Thoracic aorta (tissue), 2 donors: ENCODE measurements at places on chromosomes 5 and 9.

DNA sequence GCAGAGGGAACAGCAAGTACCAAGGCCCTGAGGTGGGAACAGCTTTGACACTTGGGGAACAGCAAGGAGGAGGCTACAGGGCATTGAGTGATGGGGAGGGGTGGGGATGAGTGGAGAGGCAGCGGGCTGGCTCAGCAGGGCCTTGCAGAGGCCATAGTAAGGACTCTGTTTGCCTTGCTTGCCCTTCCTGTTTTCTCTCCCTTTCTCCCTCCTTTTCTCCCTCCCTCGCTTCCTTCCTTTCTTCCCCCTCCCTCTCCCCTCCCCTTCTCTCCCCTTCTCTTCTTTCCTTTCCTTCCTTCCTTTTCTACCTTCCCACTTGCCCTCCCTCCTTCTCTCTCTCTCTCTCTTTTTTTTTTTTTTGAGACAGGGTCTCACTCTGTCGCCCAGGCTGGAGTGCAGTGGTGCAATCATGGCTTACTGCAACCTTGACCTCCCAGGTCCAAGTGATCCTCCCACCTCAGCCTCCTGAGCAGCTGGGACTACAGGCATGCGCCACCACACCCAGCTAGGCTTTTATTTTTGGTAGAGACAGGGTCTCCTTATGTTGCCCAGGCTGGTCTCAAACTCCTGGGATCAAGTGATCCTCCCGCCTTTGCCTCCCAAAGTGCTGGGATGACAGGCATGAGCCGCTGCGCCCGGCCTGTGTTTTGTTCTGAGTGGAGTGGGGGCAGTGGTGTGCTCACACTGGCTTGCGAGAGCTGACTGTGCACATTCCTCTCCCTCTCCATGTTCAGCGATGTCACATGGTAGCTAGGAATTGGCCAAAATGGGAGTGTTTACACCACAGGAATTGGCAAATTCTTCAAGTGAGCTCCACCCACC lies 17.1 kb downstream of the IER5L start:
- H3K36me3 ChIP-seq = no peaks in the 10 kb centered on the region
- DNase-seq = no peak
- no peaks in the 10 kb centered on the region for H3K27me3 ChIP-seq
- H3K27ac ChIP-seq = no peak overlapping the region
- H3K4me3 ChIP-seq = no peak overlapping the region
- H3K4me1 ChIP-seq = no peaks in the 10 kb centered on the region

DNA sequence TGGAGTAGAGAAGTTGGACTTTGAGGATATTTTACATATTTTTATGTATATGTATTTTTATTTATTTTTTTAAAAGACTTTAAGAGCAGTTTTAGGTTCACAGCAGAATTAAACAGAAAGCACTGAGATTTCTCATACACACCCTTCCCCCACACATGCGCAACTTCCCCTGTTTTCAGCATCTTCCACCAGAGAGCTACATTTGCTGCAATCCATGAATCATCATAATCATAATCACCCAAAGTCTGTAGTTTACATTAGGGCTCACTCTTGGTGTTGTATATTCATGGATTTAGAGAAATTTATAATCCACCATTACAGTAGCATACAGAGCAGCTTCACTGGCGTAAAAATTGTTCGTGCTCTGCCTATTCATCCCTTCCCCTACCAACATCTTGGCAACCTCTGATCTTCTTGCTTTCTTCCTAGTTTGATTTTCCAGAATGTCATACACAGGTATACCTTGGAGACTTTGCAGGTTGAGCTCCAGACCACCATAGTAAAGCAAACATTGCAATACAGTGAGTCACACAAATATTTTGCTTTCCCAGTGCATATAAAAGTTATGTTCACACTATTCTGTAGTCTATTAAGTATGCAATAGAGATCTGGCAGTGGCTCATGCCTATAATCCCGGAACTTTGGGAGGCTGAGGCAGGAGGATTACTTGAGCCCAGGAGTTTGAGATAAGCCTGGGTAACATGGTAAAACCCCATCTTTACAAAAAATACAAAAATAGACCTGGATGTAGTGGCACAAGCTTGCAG lies 9.6 kb upstream of the CCDC171 start:
- DNase-seq = no peak
- H3K4me1 ChIP-seq = no peaks in the 10 kb centered on the region
- H3K27ac ChIP-seq = no peak overlapping the region
- no peaks in the 10 kb centered on the region for H3K36me3 ChIP-seq

GRCh38 chr5:14385019-14385418 lies 196.6 kb upstream of the OTULINL start:
- H3K4me1 ChIP-seq = no peaks in the 10 kb centered on the region
- H3K4me3 ChIP-seq = no peak overlapping the region
- peaks cover 53% of the 10 kb centered on the region for H3K36me3 ChIP-seq
- no peaks in the 10 kb centered on the region for H3K27me3 ChIP-seq
- no peak for DNase-seq
- no peak overlapping the region for H3K27ac ChIP-seq

- no peak for DNase-seq
- H3K27me3 ChIP-seq = no peaks in the 10 kb centered on the region
- no peak overlapping the region for H3K4me3 ChIP-seq
Observed at GRCh38 chr5:172816925-172817562, 17.0 kb upstream of the ERGIC1 start.

GRCh38 chr5:75568202-75568601 lies 43.1 kb upstream of the ANKDD1B start:
- no peak for DNase-seq
- H3K4me3 ChIP-seq = no peak overlapping the region
- H3K36me3 ChIP-seq = no peaks in the 10 kb centered on the region
- H3K27ac ChIP-seq = no peak overlapping the region
- H3K4me1 ChIP-seq = peaks cover 23% of the 10 kb centered on the region

DNA sequence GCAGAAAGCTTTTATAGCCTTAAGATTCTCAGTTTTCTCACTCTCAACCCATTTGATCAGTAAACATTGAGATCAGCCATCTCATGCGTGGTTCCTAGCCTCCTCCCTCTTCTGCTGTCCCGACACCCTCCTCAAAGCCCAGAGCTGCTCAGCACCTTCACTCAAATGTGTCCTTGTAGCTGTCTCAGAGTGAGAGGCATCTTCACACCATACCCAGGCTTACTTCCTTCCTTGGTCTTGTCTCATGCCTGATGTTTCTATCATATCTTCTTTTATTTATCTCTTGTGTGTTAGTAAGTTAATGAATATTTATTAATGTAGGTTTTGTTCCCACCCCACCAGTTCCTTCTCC lies 72.4 kb upstream of the SNX2 start:
- H3K27ac ChIP-seq = no peak overlapping the region
- H3K27me3 ChIP-seq = no peaks in the 10 kb centered on the region
- no peaks in the 10 kb centered on the region for H3K36me3 ChIP-seq
- H3K4me3 ChIP-seq = no peak overlapping the region
- DNase-seq = no peak

GRCh38 chr9:81772144-81772543 lies 82.8 kb upstream of the TLE1 start:
- no peak overlapping the region for H3K27ac ChIP-seq
- no peak overlapping the region for H3K4me3 ChIP-seq
- H3K36me3 ChIP-seq = no peaks in the 10 kb centered on the region
- no peak for DNase-seq
- H3K4me1 ChIP-seq = peaks cover 5% of the 10 kb centered on the region
